ENCODE measurements at places on chromosomes 2 and 18.

DNA sequence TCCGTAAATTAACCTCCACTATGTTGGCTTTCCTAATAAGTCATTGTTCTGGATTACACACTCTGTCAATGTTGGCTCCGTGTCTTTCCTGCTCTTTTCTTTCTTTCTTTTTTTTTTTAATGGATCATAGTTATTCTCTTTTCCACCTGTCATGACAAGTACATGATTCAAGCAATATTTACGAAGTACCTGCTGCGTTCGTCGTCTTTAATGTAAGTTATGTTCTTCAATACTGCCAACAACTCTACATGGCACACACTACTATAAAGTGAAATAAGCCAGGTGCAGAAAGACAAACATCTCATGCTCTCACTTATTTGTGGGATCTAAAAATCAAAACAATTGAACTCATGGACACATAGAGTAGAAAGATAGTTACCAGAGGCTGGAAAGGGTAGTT, 239.1 kb downstream of the SCG2 start:
- DNase-seq: no peak

DNA sequence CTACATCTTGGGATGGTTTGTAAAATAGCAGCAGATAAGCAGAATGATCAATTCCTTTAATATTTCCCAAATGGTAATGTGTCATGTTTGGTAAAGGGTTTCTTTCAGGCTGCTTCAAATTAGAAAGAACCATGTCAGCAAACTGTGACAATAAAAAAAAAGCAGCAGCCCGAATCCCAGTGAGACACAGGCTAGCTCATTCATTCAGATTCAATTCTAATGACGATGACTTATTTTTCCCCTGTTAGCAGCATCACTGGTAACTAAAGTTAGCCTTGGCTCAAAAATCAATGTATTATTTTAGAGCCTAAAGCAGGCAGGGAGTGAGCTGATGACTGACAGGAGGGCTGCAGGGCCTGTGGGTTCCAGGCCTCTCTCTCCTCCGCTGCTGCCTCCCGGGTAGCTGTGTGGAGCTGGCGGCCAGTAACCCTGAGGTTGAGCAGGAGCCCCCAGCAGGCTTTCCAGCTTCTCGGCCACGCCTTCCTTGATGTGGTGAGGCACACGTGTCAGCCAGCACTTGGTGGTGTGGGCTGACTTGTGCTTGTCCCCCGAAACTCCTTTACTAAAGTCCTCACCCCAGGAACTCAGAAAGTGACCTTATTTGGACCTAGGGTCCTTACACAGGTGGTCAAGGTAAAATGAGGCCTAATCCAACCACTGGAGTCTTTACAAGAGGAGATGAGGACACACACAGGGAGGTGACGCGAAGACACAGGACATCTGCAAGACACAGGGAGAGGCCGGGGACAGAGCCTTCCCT, 120.5 kb upstream of the HS6ST1 start:
- no peak for DNase-seq

GRCh38 chr2:220000080-220000479, 372.6 kb downstream of the SLC4A3 start:
- DNase-seq: no peak

DNA sequence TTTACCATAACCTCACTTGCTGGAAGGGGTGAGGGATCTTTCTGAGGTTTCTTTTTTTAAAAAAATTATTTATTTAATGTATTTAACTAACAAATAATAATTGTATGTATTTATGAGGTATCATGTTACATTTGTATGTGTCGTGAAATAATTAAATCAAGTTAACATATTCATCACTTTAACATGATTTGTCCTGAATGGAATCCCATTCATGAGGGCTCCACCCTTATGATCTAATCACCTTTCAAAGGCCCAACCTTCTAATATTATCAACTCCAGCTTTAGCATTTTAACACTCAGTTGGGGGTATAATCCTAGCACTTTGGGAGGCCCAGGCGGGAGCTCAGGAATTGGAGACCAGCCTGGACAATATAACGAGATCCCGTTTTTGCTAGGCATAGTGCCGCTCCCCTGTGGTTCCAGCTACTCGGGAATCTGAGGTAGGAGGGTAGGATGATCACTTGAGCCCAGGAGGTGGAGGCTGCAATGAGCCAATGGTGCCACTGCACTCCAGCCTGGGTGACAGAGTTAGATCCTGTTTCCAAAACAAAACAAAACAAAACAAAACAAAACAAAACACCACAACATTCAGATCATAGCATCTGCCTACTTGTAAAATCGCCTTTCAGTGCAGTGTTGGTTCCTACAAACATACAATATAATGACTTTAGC, 1.1 kb upstream of the TAF4B start:
- no peak for DNase-seq
